ENCODE measurements at places on chromosomes 12 and 14.

GRCh38 chr12:77916276-77916675 lies 85.6 kb downstream of the NAV3 start:
- DNase-seq, result no peak

GRCh38 chr14:70139384-70139783 lies 49.4 kb downstream of the SLC8A3 start:
- no peak for DNase-seq

GRCh38 chr12:25767606-25768005 lies 190.9 kb upstream of the RASSF8 start:
- no peak for DNase-seq

GRCh38 chr12:65055859-65056258 lies 65.2 kb downstream of the WIF1 start:
- no peak for DNase-seq

- no peak for DNase-seq
Measured at GRCh38 chr12:62113366-62114011, 146.7 kb upstream of the USP15 start.

GRCh38 chr12:109847142-109847735 lies 14.0 kb upstream of the TRPV4 start:
- DNase-seq, result no peak
